ENCODE measurements at places on chromosomes 12 and 14.

DNA sequence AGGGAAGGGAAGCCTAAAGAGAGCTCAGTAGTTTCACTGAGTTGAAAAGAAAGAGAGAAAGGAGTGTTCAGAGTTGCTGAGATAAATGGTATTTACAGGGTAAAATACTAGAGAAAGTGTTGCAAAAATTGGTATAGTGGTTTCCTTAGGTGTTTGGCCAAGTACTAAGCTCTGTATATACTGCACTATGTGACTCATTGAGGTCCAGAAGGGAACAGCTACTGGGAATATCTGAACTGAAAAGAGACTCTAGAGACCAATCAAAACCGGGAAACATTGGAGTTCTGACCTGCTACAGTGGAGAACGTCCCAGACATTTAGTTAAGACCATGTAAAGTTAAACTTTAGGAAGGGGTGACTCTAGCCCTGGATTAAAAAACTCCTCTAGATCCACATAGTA, 42.7 kb upstream of the ALX1 start:
- no peak for DNase-seq

DNA sequence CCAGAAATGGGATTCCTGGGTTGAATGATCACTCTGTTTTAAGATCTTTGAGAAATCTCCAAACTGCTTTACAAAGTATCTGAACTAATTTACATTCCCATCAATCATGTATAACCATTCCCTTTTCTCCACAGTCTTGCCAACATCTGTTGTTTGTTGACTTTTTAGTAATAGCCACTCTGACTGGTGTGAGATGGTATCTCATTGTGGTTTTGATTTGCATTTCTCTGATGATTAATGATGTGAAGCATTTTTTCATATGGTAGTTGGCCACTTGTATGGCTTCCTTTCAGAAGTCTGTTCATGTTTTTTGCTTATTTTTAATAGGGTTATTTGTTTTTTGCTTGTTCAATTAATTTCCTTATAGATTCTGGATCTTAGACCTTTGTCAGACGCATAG, 211.8 kb upstream of the AVPR1A start:
- peak; percentile 22 for DNase-seq

DNA sequence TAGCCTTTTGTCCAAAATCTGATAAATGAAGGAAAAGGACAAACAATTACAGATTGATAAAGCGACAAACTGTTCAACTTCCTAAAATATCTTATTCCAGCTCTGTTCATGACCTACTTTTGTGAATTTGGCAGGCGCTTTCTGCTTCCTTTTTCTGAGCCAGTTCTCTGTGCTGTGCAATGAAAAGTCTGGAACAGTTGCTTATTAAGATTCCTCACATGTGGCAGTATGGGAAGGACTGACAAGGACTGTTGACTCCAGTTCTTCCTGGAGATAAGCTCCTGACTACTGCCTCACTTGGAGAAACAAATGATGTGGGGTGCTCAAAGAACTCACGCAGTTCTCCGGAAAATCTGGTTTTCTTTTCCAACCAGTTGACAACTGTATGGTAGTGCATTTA, 58.3 kb upstream of the ANP32D start:
- no peak for DNase-seq

DNA sequence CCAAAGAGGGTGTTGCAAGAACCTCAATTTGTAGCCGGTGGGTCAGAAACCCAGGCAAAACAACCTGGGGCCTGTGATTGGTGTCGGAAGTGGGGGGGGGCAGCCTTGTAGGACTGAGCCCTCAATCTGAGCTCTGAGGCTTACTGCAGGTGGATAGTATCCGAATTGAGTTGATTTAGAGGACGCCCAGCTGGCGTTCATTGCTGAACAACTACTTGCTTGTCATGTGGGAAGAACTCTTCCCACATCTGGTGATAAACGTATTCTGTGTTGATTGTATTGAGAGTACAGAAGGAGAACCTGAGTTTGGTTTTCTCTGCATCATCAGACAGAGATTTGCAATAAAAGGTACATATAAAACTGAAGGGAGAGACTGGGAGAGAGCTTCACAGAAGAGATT, 5.1 kb downstream of the ANO6 start:
- no peak for DNase-seq

DNA sequence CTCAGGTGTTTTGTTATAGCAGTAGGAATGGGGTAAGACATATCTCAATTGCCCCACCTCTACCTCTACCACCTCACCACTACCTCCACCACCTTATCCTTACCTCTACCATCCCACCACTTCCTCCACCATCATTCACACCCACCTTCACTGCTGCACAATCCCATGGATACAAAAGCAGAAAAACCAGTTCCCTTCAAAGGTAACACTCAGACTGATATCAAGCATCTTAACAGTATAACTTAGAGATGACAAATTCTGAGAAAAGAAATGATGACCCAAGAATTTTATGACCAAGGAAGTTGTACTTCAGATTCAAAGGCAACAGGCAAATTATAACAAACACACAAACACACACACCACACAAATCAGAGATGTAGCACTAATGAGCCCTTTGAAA, 189.4 kb downstream of the NUAK1 start:
- DNase-seq = no peak

GRCh38 chr12:116142936-116143898, 134.3 kb downstream of the MED13L start:
- peak; percentile 75 for DNase-seq

DNA sequence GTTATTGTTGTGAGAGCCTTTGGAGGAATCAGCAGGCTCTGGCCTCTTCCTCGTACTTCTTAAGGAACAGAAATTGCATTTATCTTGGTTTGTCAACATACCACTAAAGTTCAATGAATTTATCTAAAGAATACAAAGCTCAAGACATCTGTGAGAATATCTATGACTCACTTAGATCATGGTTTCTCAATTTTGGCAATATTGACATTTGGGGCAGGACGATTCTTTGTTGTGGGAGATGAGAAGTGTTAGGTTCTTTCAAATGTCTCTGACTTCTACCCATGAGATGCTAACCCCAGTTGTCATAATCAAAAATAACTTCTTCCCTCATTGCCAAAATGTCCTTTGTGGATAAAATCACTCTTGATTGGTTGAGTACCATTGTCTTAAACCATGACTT, 1190.3 kb downstream of the GALC start:
- no peak for DNase-seq

DNA sequence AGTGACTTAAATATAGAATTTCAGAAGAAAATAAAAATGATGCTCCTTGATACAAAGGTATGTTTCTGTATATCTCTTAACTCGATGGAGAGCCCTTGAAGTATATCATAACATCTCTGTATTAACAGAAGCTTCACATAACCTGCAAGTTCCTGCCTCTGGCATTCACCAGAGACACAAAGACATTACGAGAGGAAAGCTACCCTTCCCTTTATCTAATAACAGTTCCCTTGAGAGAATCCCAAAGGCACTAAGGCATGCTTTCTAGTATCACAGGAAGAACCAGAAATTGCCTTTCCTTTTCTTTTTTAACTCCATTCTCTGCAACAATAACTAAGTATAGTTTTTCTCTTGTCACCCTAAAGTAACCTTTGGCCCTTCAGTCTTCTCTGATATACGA, 164.5 kb downstream of the MGAT4C start:
- no peak for DNase-seq

DNA sequence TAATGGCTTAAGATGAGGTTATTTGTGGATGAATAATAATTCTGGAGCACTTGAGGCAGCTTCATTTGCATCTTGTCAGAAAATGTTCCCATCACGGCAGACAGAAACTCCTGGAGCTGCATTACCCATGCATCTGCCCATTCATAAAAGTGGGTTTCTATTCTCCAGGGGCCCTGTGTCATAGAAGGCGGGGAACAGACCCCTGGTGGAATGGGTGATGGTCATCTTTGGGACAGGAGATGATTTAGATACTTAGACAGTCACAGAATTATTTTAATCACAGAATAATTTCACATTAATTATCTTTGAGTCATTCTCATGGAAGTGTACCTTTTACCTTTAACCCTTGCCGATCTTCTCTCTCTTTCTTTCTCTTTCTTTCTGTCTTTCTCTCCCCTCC, 980.7 kb upstream of the TMEM132C start:
- DNase-seq = no peak

DNA sequence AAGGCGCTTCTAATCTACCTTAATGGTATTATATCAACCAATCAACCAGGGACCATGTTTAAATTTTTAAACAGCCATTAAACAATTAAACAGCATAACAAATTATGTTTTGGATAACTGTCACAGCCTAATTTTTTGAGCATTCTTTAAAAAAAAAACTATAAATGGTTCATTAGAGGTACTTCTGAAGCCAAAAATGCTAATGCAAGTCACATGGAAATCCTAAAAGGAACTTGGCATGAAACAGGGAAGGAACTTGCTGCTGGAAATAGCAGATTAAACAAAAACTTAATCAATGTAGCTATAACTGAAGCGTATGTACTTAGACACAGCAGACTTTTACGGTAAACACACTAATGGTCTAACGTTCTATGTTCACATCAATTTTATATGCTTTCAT, 190.2 kb upstream of the BTG1 start:
- DNase-seq = no peak

GRCh38 chr12:6018265-6018664, 73.2 kb upstream of the ANO2 start:
- no peak for DNase-seq
